ENCODE measurements at places on chromosomes 3 and 15.

DNA sequence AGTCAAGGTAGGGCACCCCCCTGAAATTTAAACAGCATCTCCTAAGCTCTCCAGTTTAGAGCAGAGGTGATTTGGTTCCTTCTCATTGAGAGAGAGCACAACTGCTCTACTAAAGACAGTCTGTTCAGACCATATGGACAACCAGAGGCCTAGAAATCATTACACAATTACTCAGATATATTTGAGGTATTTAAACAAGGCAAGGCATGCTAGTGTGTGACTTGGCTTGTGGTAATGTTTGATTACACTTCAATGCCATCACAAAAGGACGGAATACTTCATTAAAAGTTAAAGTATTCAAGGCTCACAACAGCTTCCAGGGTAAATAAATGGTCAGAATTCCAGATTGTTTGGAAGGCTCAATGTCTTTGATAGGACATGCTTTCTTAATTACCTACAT is 110.2 kb downstream of the LRTM1 start:
- DNase-seq, result no peak

- no peak for DNase-seq
These were observed 41.6 kb downstream of the ISG20 start for GRCh38 chr15:88680241-88681001.

GRCh38 chr3:8456412-8456811 is 45.2 kb upstream of the LMCD1 start:
- no peak for DNase-seq

DNA sequence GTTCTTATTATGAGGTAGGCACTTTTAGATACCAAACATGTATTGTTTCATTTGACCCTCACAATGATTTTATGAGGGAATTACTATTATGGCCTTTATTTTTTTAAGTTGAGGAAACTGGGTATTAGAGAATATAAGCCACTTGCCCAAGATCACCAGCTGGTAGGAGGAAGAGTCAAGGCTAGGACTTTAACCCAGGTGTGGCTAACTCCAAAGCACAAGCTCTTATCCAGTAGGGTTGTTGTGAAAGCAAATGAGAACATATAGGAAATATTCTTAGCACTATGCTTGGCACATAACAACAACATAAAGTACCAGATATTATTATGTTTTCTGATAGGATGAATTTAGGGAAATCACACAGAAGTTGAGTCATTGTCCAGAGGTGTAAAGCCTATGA is 7.9 kb downstream of the BTLA start:
- no peak for DNase-seq

DNA sequence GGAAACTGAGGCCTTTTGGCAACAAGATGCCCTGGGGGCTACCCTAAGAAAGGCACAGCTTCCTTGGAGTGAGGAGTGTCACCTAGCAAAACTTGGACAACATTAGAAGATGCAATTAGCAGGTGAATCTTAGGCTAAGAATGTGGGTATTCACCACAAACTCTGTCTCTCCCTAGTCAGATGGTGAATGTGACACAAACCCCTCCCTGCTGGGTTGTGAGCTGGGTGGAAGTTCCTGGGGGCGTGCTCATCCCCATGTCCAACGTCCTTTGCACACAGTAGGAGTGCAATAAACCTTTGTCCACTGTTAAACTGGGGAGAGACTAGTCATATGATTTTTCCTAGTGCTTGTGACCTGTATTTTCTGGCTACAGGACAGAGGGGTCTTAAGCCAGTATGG is 67.1 kb upstream of the SH3GL3 start:
- DNase-seq, result no peak

DNA sequence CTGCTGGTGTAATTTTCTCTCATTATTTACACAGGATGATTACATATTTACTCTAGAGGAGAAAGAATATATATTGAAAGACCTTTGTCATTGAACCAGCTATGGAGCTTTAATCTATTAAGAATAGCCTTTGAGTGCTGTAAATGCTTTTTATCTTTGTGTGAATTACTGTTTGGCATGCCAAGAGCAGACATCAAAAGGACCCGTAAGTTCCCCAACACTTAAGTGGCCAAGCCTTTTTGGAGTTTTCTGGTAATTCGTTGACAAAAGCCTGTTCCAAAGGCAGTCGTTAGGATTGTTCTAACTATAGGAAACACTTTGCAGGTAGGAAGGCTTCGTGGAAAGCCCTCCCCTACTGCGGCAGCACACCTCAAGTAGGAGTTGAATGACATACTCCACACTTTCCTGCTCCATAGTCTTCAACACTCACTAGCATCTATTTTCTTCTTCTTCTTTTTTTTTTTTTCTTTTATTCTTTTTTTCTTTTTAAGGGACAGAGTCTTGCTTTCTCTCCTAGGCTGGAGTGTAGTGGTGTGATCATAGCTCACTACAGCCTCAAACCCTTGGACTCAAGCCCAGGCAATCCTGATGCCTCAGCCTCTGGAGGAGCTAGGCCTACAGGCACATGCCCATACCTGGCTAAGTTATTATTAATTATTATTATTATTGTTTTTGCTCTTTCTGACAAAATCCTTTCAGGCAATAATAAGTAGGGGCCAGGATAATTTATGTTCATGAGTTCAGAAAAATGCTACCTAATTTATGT is 98.6 kb downstream of the SUCNR1 start:
- DNase-seq, result no peak

DNA sequence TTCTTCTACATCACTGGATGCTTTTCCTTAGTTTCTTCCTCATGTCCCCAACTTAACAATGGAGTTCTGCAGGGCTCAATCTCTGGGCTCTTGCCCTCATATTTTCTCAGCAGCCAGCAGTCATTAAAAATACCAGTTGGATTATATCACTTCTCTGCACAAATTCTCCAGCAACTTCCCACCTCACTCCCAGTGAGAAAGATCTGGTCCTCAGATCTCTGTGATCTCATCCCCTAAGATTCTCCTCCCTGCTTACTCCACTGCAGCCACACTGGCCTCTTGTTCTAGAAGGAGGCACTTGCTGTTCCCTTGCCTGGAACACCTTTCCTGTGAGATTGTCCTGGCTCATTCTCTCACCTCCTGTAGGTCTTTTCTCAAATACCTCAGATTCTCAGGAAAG is 6.1 kb downstream of the ERICH6 start:
- DNase-seq, result no peak

- DNase-seq, result no peak
These were observed 94.8 kb downstream of the ATP8B4 start for GRCh38 chr15:50024281-50024680.

DNA sequence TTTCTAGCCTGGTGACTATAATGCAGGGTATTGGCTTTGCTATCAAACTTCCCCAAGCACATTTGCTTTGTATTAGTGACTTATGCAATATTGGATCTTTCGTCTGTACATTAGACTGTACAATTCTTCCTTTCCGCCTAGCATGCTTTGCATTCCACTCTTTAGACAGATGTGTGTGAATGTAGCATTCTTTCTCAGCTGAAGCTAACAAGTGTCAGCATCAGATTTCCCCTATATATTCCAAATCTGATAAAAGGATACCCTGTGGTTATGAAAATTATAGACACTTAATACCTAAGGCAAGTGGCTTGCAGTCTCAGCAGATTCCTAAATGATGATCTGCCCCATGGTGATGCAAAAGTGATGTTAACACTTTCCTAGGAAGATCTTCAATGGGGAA is 360.1 kb downstream of the CNTN4 start:
- DNase-seq, result no peak

Measured in T-cell (primary cell).